Stimulated activated CD8-positive, alpha-beta memory T cell treated with anti-CD3 and anti-CD28 coated beads, Interleukin-7, amount 100 ng/mL, for 4 hours (primary cell): ENCODE measurements at places on chromosomes 2 and 18.
A peak's percentile ranks its signal among the peaks of the same experiment; 100 is the strongest.

DNA sequence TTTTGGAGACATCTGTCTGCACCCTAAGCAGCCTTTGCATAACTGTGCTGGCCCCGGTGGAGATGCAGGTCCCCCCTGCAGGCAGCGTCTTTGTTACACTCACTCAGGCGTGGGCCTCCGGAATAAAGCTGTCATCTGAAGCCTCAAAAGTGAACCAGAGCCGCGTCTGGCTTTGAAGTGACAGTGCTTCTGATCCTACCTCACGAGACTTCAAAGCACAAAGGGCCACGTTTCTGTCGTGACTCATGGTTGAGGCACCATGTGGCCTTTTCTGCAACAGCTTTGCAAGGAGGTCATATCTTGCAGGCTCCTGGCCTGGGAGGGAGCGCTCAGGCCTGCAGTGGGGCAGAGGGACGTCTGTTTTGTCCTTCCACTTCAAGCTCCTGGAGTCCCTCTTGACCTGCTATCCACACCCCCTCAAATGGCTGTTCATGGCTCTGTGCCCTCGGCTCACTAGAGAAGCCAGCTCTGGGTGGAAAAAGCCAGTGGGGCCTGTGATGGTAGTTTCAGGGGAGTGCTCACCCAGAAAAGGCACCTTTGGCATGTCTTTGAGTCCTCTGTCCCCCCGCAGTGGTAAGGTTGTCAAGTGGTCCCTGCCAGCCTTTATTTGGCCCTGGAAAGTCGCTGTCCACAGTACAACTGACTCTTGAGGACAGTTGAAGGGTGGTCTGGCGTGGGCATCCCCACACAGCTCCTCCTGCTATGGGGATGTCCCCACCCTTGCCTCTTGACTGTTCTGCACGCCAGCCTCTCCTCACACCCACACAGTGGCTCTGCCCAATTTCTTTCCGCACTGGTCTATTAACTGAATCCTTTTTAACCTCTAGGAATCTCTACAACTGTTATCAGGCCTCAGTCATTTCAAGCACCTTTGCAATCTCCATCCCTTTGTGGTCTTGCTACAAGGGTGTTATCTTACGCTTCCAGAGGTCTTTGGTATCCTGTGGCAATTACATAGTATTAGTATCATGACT lies 19.3 kb downstream of the GPR55 start:
- DNase-seq, result peak; percentile 86

DNA sequence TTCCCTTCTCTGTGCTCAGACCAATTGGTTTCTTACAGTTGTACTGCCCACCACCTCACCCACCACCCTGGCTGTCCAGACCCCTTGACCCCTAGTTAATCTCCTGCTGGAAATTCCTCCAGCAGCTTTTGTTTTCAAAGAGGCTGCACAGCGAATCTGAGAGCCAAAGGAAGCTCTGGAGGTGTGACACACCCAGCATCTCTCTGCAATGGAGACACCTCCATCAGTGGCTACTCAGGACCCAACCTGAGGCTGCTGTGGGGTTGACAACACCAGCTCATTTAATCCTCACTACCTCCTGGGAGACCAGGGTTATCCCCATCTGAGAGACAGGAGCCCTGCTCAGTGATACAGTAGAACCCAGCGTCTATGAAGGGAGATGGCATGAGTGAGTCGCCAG lies 86.4 kb downstream of the BIN1 start:
- DNase-seq, result no peak

DNA sequence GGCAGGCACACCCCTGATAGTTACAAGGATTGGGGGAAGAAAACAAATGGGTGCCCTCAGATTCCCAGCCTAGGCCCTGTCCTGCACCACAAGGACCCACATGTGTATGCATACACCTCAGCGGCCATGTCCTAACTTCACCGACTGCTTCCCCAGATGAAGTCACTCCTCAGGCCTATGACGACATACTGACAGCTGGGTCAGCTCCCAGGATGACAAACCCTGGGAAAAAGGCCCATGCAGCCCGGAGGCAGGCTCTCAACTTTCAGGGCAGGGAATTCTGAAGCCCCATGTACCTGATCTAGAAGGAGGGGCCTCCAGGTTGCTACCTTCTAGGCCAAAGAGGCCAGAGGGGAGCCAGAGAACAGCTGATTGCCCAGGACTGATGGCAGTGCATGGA lies 11.0 kb upstream of the PLEKHM3 start:
- no peak for DNase-seq

DNA sequence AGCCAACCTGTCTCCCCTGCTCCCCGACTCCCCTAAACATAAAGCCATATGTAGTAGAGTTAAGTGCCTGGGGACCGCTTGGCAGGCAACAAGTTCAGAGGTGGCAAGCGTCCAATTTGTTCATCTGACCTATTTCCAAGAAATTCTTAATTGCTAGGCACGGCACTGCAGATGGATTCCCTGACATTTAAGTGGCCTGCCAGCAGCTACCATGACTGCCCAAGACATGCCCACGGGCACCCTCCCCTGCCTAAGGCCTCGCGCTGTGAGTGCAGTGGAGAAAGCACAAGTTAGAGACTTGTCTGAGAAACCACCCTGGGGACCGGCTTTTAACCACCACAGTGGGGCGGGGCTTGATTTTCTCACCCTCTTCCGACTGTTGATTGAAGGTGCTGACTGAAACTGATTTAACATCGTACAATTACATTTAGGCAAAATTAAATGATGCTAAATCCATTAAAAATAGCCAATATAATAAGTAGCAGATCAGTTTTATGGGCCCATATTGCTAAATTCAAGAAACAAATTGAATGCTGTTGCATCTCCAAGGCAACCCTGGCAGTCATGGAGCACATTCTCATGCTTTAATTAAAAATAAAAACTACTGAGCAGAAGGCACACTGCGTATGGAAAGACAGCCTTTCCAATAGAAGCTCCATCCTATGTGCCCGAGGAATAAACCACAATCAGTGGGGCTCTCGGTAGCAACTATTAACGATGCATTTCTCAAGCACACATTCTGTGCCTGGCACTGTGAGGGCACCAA lies 163.6 kb upstream of the ACAA2 start:
- DNase-seq, result no peak

- DNase-seq, result no peak
These were observed 11.6 kb upstream of the NAB1 start for GRCh38 chr2:190637281-190637734.

GRCh38 chr2:17538844-17539554 lies 1.5 kb upstream of the VSNL1 start:
- no peak for DNase-seq

DNA sequence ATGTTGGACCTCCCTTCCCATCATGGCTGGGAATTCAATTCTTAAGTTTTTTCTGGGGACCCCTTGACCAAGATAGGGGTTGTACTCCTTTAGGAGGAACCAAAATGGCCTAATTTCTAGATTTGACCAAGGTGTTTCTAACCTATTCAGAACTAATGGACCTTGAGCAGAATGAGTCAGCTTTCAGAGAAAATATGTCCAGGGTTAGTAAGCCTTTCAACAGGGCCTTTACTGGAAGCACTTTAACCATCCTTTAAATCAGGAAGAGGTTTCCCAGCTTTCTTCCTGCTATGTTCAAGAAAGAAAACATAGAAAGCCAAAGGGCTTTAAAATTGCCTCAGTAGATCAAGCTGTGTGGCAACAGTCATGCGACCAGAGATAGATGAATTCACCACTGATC lies 1184.9 kb upstream of the ACVR2A start:
- no peak for DNase-seq

DNA sequence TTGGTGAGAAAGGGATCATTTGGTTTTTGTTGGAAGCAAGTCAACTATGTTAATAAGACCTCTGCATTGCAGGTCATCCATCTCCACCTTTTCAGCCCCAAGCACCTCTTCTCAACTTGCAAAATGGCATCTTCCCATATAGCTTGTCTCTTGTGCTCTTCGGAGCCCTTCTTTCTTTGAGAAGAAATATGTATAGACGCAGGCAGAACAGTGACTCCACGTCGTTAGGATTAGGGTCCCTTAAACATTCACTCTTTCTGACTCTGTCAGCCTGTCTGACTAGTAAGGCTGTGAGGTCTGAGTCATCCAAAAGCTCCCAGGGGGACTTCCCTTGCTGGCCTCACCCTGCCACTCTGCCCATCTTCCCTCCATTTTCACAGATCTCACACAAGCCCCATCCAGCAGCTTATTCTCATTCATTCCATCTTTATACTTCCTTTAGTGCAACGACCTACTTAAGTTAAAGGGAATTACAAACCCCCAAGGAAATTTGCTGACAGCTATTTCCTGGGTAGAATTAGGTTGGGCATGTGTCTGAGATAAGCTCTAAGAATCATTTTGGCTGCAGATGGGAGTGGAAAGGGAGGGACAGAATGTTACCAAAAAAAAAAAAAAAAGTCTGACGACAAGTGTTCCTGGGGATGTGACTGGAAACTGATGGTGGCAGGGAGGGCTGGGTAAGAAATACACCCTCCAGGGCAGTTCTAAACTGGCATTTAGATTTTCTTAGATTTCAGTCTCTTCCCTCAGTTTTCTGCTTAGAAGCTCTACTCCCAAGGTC lies 37.7 kb upstream of the MEX3C start:
- DNase-seq, result no peak

DNA sequence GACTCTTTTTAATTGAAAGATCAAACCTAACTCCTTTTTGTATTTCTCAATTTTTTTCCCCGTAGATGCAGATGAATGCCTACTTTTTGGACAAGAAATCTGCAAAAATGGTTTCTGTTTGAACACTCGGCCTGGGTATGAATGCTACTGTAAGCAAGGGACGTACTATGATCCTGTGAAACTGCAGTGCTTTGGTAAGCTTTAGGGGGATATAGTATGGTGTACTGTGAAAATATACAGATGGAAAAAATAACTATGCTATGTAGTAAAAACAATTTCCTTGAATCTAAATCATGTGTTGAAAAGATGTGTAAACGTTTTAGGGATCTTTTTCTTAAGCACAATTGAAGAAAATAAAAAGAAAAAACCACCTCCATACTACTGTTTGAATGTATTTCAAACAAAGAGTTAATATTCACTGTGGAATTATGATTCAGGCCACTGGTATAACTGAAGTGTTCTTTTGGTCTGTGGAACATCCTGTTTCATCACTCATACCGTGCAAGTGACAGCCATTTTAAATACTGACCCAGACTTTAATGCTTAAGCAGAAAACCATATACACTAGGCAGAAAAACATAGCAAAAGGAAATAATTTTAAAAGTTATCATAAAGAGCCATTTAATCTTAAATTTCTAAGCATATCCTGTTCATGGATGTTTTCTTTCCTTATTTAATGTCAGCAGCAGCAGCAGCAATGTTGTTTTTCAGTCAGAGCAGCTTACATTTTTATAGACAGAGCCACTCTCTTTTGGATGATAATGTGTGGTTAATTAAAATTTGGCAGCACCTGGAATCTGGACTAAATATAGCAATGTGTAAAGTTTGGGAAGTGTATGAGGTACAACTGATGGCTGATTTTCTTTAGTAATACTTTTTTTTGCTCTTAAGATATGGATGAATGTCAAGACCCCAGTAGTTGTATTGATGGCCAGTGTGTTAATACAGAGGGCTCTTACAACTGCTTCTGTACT lies 112.8 kb upstream of the RASGRP3 start:
- DNase-seq, result no peak

- no peak for DNase-seq
These were observed 110.9 kb upstream of the RMP24 start for GRCh38 chr18:35861367-35862118.

DNA sequence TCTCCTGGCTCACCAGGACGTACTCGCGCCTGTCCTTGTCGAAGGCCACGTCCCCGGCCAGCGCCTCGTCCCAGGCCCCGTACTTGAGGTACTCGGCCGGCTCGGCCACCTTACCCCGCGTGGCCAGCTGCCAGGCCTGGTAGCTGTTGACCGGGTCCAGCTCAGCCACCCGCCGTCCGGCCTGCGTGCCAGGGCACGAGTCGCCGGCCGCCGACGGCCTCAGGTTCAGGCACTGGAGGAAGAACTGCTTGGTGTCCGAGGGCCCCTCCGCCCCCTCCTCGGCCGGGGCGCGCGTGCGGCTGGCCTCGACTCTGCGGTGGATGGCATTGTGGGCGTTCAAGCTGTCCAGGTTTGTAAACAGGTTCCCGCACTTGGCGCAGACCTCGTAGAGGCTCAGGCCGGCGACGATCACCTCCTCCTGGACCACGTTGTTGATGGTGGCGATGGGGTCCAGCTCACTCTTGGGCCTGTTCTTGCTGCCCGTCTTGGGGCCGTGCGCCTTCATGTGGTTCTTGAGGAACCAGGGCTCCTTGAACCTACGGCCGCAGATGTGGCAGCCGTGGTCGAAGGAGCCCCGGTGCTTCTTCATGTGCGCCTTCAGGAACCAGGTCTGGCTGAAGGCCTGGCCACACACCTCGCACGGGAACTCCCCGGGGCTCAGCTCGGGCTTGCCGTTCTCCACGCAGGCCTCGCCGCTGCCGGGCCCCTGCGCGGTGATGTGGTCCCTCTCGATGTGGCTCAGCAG lies 53.2 kb downstream of the ZNF516 start:
- DNase-seq, result no peak

DNA sequence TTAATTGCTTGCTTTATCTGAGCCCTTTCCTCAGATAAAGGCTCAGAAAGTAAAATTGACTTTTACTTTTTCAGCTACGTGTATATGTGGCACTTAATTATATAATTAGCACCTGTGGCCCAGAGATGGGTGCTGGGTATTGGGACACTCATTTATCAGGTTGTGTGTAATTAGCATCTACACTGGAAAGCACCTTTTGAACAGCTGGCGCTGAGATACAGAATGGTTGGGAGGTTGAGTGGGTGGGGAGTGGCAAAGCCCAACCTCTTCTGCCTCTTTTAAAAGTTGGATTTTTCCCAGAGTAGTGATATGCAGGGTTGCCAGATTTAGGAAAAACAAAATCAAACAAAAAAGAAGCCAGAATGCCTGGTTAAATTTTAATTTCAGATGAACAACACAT lies 23.9 kb downstream of the SPTBN1 start:
- DNase-seq, result no peak

DNA sequence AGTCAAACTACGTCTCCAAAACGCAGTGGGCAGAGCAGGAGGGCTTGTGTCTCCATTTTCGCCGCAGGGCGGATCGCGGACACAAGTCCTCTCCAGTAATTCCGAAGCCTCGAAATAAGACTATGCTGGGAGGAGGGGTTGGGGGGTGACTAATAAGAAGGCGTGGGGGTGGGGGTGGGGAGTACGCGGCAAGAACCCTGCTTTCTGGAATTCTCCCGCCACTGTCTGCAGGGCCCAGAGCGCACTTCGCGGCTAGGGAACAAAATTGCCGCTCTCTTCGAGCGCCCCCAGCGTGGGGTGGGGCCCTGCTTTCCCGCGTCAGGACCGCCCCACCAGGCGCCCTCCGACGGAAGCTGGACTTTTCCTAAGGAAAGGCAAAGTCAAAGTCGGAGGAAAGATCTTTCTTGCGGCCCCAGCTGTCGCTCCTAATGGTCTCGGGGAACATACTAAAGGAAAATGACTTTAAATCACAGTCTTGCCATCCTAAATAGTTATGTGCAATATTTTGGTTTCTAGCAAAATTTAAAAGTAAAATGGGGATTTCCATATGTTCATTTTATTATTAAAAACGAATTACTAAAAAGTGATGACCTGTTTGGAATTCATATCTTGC lies 11.9 kb downstream of the NR4A2 start:
- DNase-seq, result no peak

DNA sequence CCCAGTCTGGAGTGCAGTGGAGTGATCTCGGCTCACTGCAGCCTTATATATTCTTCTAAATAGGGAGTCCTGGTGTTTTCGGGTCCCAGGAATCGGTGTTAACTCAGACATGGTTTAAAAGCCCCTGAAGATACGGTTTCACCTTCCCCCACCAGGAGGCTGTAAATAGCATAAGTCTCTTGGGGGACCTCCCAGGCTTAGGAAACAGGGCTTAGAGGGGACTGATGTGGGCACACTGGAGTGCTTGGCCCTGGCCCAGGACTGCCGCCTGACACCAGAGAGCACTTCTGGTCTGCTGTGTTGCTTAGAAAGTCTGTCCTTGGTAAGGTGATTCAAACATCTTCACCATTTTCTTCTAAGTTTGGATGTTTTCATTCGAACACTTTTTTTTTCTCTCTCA lies 39.7 kb upstream of the MAP4K4 start:
- DNase-seq, result no peak
